Upper lobe of left lung (tissue), 6 donors: ENCODE measurements at places on chromosomes 12 and 14. TPM values are rescaled to one million over a fixed set of nuclear protein-coding genes. Genes with fewer than 3 reads are reported as not detected.

MGP gene
- 660 TPM for total RNA-seq

CELA1 gene
- total RNA-seq, result not detected

KRT82 gene
- total RNA-seq, result not detected

DNA sequence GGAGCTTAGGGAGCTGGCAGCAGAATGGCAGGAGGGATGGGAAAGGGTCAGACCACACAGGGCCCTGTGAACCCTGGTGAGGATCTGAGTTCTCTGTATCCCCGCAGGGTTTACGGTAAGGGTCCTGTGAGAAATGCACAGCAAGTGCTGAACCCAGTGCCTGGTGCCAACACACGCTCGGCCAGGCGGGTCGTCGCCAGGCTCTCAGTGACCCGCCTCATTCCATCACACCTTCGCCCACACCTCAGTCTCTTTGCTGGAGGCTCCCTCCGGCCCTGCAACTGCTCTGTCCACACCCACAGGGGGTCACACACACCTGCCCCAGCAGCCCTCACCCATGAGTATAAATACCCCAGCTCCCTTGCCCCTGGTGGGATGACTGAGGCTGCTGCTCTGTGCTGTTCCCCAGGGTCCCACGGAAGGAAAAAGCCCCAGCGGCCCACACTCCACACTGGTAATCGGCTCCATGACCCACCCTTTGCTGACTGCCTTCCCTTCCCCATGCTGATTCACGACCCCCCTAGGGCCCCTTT, 23.1 kb downstream of the CAMKK2 start:
- peaks cover 11% of the 10 kb centered on the region for H3K4me1 ChIP-seq
- DNase-seq, result peak; percentile 41
- no peak overlapping the region for H3K4me3 ChIP-seq
- H3K27me3 ChIP-seq, result no peaks in the 10 kb centered on the region
- no peak overlapping the region for H3K27ac ChIP-seq
- H3K36me3 ChIP-seq, result peaks cover 41% of the 10 kb centered on the region

DNA sequence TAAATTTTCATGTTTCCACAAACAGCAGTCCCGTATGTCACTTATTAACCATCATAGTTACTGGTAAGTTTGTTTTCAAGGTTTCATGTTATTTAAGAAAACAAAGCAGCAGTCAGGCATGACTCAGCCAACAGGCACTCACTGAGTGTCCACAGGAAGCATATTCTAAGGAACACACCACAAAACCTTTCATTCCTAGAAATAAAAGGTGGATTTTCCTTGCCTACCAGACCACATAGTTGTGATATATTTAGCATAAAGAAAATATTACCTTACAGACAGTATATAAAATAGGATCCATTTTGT, 143.3 kb upstream of the AVPR1A start:
- DNase-seq, result no peak
- H3K27me3 ChIP-seq, result no peaks in the 10 kb centered on the region
- no peaks in the 10 kb centered on the region for H3K4me1 ChIP-seq
- H3K36me3 ChIP-seq, result no peaks in the 10 kb centered on the region

DNA sequence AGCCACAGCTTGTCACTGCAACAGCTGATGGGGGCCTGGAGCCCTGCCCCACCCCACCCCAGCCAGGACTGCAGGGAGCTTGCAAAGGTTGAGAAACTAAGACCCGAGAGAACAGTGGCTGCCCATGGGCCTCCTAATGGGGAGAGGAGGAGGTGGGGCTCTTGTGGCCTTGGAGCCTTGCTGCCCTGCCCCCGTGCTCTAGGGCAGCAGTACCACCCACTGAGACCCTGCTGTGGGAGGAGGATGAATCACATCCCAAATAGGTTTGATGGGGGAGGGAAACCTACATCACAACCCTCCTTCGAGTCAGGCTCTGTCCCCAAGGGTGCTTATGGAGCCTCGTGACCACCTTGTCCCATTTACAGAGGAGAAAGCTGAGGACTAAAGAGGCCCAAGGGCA, 15.9 kb downstream of the HHIPL1 start:
- peaks cover 15% of the 10 kb centered on the region for H3K27me3 ChIP-seq
- H3K4me3 ChIP-seq, result no peak overlapping the region
- no peak for DNase-seq

DNA sequence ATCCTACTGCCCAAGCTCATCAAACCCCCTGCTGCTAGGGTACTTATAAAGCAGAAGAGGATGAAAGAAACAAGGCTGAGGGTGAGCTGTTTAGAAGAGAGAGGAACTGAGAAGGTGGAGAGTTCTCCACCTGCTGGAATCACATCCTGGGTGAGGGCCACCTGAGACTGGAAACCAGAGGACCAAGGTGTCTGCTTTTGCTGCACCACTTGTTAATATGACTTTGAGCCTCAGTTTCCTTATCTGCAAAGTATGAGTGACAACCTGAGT, 203.2 kb upstream of the SSTR1 start:
- no peaks in the 10 kb centered on the region for H3K36me3 ChIP-seq
- no peak overlapping the region for H3K27ac ChIP-seq
- no peaks in the 10 kb centered on the region for H3K4me1 ChIP-seq
- no peak overlapping the region for H3K4me3 ChIP-seq

GRCh38 chr12:50192236-50192635, 25.1 kb upstream of the CERS5 start:
- DNase-seq, result no peak
- H3K4me3 ChIP-seq, result no peak overlapping the region
- H3K27me3 ChIP-seq, result no peaks in the 10 kb centered on the region
- no peak overlapping the region for H3K27ac ChIP-seq
- H3K4me1 ChIP-seq, result peaks cover 11% of the 10 kb centered on the region

DNA sequence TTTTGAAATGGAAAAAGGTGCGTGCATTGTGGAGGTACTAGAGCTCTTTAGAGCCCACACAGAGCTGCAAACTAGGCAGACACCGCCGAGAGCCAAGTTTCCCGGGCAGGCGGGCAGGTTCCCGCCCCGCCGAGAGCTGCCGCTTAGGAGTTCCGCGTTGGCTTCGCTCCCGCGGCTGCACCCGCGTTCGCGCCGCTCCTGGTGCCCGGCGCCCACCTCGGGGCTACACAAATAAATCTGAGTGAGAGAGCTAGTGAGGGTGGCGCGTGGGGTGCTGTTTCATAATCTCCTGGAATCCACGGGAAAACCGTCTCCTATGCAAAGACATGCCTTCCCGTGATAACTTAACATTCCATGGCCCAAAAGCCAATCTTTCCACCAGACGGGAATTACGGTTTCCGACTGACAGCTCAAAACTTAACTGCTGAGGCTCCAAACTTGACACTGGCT, 645 bp downstream of the KITLG start:
- no peaks in the 10 kb centered on the region for H3K27me3 ChIP-seq
- peak overlapping the region; percentile 78 for H3K4me3 ChIP-seq
- DNase-seq, result peak; percentile 88
- no peaks in the 10 kb centered on the region for H3K36me3 ChIP-seq
